Natural killer cell (primary cell): ENCODE measurements at places on chromosomes 6 and 20. TPM values are rescaled to one million over a fixed set of nuclear protein-coding genes. Genes with fewer than 3 reads are reported as not detected.

- no peak for DNase-seq
- no peaks in the 10 kb centered on the region for H3K27me3 ChIP-seq
- H3K36me3 ChIP-seq, result no peaks in the 10 kb centered on the region
- H3K27ac ChIP-seq, result no peak overlapping the region
These were observed 147.2 kb downstream of the DOK5 start for GRCh38 chr20:54622333-54623295.

The ZNF165 gene
- 2.2 TPM for total RNA-seq

The PBOV1 gene
- not detected for total RNA-seq

DNA sequence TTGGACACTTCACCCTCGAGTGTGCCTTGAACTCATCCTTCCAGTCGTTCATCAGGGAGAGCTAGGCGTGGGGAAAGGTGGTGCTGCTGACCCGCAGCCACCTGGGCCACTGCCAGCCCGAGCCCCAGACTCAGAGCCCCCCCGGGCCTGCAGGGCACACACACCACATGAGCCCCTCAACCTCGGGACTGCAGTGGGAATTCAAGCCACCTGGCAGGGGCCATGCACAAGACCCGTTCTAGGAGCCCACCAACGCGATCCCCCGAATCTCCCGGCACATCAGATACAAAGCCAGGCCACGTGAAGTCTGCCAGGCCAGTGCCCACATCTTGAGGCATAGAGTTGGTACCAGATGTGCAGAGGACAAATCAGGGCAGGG lies 2.8 kb downstream of the ZNF512B start:
- no peak overlapping the region for H3K27ac ChIP-seq
- no peaks in the 10 kb centered on the region for H3K27me3 ChIP-seq
- H3K4me1 ChIP-seq, result peaks cover 16% of the 10 kb centered on the region
- peaks cover 2% of the 10 kb centered on the region for H3K36me3 ChIP-seq
- no peak for DNase-seq

The SNAP91 gene
- total RNA-seq, result not detected

- no peaks in the 10 kb centered on the region for H3K36me3 ChIP-seq
- DNase-seq, result no peak
- H3K4me3 ChIP-seq, result no peak overlapping the region
- H3K4me1 ChIP-seq, result no peaks in the 10 kb centered on the region
- H3K27me3 ChIP-seq, result no peaks in the 10 kb centered on the region
- H3K27ac ChIP-seq, result no peak overlapping the region
These were observed 1143.8 kb upstream of the MAP3K7 start for GRCh38 chr6:91730710-91731109.

- no peak for DNase-seq
- H3K4me1 ChIP-seq, result peaks cover 5% of the 10 kb centered on the region
- no peaks in the 10 kb centered on the region for H3K27me3 ChIP-seq
- no peak overlapping the region for H3K27ac ChIP-seq
- H3K36me3 ChIP-seq, result no peaks in the 10 kb centered on the region
- no peak overlapping the region for H3K4me3 ChIP-seq
These were observed 3.6 kb upstream of the ABHD12 start for GRCh38 chr20:25394276-25394675.

GRCh38 chr6:48563433-48563832 lies 452.4 kb upstream of the PTCHD4 start:
- H3K27ac ChIP-seq, result no peak overlapping the region
- no peak overlapping the region for H3K4me3 ChIP-seq
- no peak for DNase-seq
- no peaks in the 10 kb centered on the region for H3K27me3 ChIP-seq
- no peaks in the 10 kb centered on the region for H3K36me3 ChIP-seq

DNA sequence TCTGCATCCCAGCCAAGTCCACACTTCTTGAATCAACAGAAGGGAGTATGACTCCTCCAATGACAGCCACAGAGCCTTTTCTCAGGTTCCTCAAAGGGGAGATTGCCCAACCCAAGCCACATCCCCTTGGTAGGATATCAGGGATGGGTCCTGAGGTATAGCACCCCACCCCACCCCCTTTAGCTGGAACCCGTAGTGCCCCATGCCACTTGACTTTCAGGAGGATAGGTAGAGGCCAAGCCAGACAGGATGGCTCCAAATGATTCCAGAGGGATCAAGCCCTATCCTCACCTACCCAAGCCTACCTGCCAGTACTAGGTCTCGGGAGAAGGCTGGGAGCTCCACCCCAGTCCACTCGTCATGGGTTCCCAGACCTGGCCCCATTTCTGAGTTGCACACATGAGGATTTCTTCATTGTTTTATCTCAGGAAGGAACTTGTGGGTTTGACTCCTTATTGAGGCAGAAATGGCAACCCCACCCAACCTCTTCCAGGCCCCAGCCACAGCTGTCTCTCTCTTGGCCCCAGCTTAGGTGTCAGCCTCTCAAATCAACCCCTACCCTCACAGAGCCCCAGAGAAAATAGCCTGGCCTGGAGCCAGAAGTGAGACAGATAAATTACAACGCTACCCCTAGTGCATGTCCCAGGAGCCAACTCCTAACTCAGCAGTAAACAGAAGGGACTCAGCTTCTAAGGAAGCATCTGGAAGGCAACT lies 3.6 kb downstream of the CCND3 start:
- H3K27me3 ChIP-seq, result no peaks in the 10 kb centered on the region
- peak overlapping the region; percentile 61 for H3K27ac ChIP-seq
- DNase-seq, result no peak
- peaks cover 86% of the 10 kb centered on the region for H3K4me1 ChIP-seq
- H3K4me3 ChIP-seq, result peak overlapping the region; percentile 92

The MUC21 gene
- not detected for total RNA-seq

- H3K4me3 ChIP-seq, result no peak overlapping the region
- H3K36me3 ChIP-seq, result no peaks in the 10 kb centered on the region
- no peak for DNase-seq
- no peaks in the 10 kb centered on the region for H3K4me1 ChIP-seq
- H3K27me3 ChIP-seq, result no peaks in the 10 kb centered on the region
These were observed 16.1 kb downstream of the HLA-F start for GRCh38 chr6:29739136-29739881.

DNA sequence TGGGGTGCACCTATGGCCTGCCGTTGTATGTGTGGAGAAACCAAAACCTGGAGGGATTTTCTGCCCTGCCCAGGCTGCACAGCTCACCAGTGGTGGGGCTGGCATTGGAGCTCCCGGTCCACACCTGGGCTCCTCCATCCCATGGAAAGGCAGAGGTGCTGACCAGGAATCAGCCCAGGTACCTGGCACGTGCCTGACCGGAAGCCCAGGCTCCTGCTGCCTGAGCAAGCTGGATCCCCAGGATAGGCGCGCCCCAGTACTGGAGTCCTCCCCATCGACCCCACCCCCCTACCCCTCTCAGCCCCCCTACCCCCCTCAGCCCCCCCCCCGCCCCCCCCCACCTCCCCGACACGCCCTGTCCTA lies 39.9 kb upstream of the HMGA1 start:
- peaks cover 12% of the 10 kb centered on the region for H3K4me1 ChIP-seq
- H3K36me3 ChIP-seq, result no peaks in the 10 kb centered on the region
- no peak overlapping the region for H3K27ac ChIP-seq
- H3K27me3 ChIP-seq, result no peaks in the 10 kb centered on the region

- H3K4me3 ChIP-seq, result no peak overlapping the region
- no peak overlapping the region for H3K27ac ChIP-seq
- no peak for DNase-seq
- H3K4me1 ChIP-seq, result no peaks in the 10 kb centered on the region
These were observed 155.1 kb downstream of the SLC16A10 start for GRCh38 chr6:111242452-111242851.
